PC-9 (cell line): ENCODE measurements at places on chromosomes 1 and 21. TPM values are rescaled to one million over a fixed set of nuclear protein-coding genes. Genes with fewer than 3 reads are reported as not detected.

GRCh38 chr1:245129319-245130240 lies 25.2 kb upstream of the KIF26B start:
- H3K36me3 ChIP-seq: no peaks in the 10 kb centered on the region
- peaks cover 85% of the 10 kb centered on the region for H3K27me3 ChIP-seq
- DNase-seq: no peak
- no peak overlapping the region for H3K4me3 ChIP-seq

The DNM3 gene
- 0.78 and 1.7 TPM in 2 replicates for total RNA-seq

The CFAP141 gene
- total RNA-seq: not detected in 2 replicates

- H3K27me3 ChIP-seq: no peaks in the 10 kb centered on the region
- H3K4me1 ChIP-seq: no peaks in the 10 kb centered on the region
- H3K4me3 ChIP-seq: no peak overlapping the region
- no peaks in the 10 kb centered on the region for H3K36me3 ChIP-seq
- no peak for DNase-seq
Observed at GRCh38 chr1:171460018-171460620, 25.2 kb upstream of the PRRC2C start.

GRCh38 chr1:240033406-240033805 lies 58.3 kb upstream of the FMN2 start:
- no peaks in the 10 kb centered on the region for H3K4me1 ChIP-seq
- no peak overlapping the region for H3K27ac ChIP-seq
- H3K27me3 ChIP-seq: 0 out of 2 replicates have a peak, but pooled peaks cover 11% of the 10 kb centered on the region
- H3K4me3 ChIP-seq: no peak overlapping the region

The HPCAL4 gene
- total RNA-seq: 0.07 TPM in 1 of 2 replicates, not detected in the other

DNA sequence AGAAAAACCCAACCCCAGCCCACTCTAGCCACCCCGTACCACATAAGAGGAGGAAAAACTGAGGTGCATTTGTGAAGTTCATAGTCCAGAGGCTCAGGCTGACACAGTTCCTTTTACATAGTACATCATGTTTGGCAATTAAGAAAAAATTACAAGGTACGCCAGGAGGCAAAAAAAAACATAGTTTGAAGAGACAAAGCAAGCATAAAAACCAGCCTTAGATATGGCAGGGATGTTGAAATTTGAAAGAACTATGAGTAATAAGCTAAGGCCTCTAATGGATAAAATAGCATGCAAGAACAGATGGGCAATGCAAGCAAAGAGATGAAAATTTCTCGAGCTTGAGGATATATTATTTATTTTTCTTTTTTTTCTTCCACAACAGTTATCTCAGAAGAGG lies 31.9 kb downstream of the MIXL1 start:
- no peak overlapping the region for H3K27ac ChIP-seq
- no peak for DNase-seq
- no peaks in the 10 kb centered on the region for H3K4me1 ChIP-seq
- H3K36me3 ChIP-seq: peaks cover 5% of the 10 kb centered on the region; the same call in 1 of the 2 replicates
- no peaks in the 10 kb centered on the region for H3K27me3 ChIP-seq
- H3K4me3 ChIP-seq: no peak overlapping the region

- no peaks in the 10 kb centered on the region for H3K36me3 ChIP-seq
- no peak overlapping the region for H3K4me3 ChIP-seq
- no peak for DNase-seq
Observed at GRCh38 chr1:68255301-68255700, 23.0 kb upstream of the WLS start.

The SLC35F3 gene
- 6.1 and 6.4 TPM in 2 replicates for total RNA-seq

The TSTD1 gene
- total RNA-seq: 51.4 and 70.8 TPM in 2 replicates

DNA sequence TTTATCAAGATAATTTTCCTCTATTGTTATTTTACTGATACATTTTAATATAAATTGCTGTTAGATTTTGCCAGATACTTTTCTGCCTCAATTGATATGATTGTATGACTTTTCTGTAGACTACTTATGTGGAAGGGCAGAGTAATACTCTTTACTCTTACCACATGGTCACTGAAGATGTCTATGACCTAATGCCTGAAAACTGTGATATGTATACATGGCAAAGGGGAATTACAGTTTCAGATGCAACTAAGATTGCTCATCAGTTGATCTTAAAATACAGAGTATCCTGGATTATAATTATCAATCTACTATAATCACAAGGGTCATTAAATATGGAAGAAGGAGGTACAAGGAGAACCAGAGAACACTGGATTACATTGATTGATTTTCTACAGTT lies 1528.0 kb downstream of the BRINP3 start:
- H3K4me1 ChIP-seq: no peaks in the 10 kb centered on the region
- DNase-seq: no peak
- H3K27me3 ChIP-seq: no peaks in the 10 kb centered on the region

The ATP1A2 gene
- 1.1 TPM in 2 replicates for total RNA-seq

DNA sequence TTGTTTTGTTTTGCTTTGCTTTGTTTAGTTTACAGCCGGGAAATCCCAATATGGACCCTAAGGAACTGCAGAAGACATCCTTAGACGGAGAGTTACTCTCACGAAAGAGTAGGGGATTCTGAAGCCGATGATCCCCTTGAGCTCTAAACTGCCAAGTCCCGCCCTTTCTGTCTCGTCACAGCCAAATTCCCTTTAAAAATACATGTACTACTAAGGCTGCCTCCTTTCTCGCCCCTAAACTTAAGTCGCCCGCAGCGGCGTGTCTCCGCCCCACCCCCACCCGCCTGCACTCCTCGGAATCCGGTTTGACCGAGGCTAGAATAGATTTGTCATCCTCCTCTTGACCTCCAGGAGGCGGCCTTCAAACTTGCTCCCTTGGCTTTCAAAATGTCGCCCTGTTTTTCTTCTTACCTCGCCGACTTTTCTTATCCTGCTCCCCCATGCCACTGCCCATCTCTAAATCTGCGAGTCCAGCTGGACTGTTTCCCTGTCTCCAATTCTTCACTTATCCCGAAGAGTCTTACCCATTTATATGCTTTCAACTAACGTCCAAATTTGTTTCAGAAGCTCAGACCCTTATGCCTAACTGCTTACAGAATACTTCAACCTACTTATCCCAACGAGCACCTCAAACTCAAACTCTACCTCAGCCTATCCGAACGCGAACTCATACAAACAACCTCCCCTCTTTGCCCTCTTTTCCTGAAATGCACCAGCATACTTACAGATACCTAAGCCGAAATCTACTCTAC lies 10.9 kb upstream of the BOLA1 start:
- peak overlapping the region; percentile 97 for H3K27ac ChIP-seq
- DNase-seq: peak; percentile 73
- H3K4me1 ChIP-seq: peaks cover 27% of the 10 kb centered on the region
- no peaks in the 10 kb centered on the region for H3K27me3 ChIP-seq

The GNAT2 gene
- 0.52 and 0.63 TPM in 2 replicates for total RNA-seq

DNA sequence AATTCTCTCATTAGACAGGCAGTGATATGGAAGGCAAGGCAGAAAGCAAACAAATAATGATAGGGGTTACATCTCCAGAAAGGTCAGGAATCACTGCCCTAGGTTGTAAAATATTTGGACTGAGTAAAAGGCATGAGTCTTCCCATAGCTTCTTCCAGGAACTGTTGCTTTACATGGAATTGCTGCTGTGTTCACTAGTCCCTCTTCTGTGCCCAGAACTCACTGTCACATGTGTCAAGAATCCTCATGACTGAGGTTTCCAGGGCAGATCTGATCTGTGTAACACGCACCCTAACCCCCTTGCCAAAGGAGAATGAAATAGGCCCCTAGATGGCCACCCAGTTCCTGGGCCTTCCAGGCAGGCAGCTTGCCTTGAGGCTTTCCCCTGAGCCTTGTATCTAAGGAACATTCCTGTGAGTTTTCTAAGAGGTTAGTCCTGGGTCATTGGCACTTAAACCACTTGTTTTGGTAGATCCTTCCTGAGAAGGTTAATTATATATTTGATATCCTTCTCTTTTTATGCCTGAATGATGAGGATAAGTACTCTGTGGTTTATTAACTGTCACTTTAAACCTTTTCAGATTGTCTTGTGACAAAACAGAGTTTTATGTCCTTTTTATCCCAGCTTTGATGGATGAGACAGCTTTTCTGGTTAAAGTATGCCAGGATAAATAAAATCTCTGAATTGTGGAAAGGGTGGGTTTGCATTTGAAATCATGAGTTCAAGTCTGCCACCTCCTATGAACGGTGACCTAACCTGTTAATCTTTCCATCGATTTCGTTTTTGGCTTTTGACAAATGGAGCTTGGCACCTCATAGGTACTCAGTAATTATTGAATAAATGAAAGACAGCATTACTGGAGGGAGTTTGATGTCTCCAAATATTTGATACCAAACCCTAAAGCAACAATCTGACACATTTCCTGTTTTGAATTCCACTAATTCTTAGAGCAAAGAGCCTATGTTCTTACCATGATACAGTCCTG lies 163.3 kb downstream of the DHRS3 start:
- H3K27me3 ChIP-seq: no peaks in the 10 kb centered on the region
- DNase-seq: peak; percentile 81
- no peak overlapping the region for H3K4me3 ChIP-seq
- H3K4me1 ChIP-seq: peaks cover 42% of the 10 kb centered on the region

The CFHR5 gene
- total RNA-seq: not detected in 2 replicates

DNA sequence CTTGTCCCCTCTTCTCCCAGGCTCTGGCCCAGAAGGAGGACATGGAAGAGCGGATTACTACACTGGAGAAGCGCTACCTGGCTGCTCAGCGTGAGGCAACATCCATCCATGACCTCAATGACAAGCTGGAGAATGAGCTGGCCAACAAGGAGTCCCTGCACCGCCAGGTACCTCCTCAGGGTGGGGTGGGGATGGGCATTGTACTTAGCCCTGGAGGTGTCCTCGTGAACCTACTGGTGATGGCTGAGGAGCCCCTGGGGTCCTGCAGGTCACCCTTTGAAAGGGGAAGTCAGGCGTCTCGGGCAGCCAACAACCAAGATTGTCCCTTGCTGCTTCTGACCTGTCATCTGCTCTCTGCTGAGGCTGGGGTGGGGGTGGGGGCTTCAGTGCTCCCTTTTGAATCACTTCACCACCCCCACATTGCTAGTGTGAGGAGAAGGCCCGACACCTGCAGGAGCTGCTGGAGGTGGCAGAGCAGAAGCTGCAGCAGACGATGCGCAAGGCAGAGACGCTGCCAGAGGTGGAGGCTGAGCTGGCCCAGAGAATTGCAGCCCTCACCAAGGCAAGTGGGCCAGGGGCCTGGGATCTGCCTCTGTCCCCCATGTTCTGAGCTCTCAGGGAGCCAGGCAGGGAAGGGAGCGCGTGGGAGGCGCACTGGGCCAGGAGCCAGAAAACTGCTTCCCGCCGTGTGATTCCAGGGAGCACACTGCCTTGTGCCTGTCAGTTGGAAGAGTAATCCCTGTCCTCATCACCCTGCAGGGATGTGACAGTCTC lies 19.7 kb downstream of the PPFIA4 start:
- H3K4me1 ChIP-seq: 0 out of 2 replicates have a peak, but pooled peaks cover 4% of the 10 kb centered on the region
- no peaks in the 10 kb centered on the region for H3K36me3 ChIP-seq
- no peak overlapping the region for H3K4me3 ChIP-seq
- DNase-seq: no peak
- H3K27ac ChIP-seq: no peak overlapping the region

DNA sequence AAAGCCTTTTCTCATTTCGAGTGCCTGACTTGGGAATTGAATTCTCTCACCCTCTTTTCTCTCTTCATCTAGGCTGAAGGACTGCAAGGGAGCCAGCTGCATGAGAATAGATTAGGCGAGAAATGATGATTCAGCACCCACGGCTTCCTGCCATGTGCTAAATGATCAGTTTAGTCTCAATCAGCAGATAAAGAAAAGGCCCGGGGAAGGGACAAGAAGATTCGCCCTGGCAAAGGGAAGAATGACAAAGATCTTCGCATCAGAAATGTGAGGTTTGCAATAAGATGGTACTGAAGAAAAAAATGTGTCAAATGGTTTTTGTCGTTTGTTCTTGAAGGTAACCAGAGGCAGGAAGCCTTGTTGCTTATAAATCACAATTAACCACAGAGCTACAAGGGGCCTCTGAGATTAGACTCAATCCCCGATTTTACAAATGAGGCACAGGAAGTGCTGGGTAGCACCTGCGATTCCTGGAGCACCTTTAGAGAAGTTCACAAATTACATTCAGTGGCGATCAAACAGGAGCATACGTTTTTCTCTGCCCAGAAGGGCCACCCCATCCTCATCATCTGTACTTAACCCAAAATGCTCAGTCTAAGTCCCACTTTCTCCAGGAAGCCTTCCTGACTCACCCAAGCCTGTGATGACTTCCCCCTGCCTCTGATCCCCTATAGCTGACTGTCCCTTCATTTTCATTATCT lies 183.4 kb downstream of the ZNF281 start:
- no peak overlapping the region for H3K4me3 ChIP-seq
- no peaks in the 10 kb centered on the region for H3K4me1 ChIP-seq
- no peak for DNase-seq
- H3K27ac ChIP-seq: no peak overlapping the region

DNA sequence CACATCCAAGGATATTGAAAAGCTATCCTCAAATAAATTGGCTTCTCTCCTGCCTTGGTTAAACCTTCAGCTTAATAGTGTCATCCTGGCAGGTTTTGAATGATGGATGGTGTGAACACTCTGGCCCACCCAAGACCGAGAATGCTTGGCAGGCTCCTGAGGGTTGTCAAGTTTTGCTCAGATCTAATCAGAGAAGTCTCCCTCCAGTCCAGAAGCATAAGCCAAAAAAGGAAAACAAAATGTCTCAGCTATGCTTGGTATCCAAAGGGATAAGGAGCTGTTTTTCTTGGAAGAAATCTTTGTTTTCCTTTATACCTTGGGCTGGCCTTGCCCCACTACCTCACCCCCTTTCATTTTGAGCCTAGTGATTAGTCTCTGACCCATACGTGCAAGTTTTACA lies 172.7 kb downstream of the CRB1 start:
- no peak for DNase-seq
- H3K36me3 ChIP-seq: no peaks in the 10 kb centered on the region
- no peak overlapping the region for H3K27ac ChIP-seq
- no peaks in the 10 kb centered on the region for H3K27me3 ChIP-seq
- no peak overlapping the region for H3K4me3 ChIP-seq

DNA sequence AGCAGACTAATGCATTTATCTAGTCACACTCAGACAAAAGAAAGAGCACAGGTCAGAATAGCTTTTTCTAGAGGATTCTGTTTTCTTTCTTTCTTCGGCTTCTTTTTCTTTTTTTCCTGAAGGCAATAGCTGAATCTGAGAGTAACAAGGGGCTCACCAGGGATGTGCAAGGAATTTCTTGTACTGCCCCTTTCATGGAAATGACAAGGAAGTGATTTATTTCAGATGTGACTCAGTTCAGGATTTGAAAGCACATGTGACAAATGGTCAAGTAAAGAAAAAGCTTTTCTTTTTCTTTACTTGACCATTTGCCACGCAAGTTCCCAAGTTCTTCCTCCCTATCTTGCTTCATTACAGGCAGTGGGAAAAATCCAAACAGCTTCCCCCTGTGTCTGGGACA lies 202.0 kb downstream of the GABPA start:
- H3K4me3 ChIP-seq: no peak overlapping the region
- H3K27me3 ChIP-seq: no peaks in the 10 kb centered on the region
- no peak for DNase-seq
- H3K27ac ChIP-seq: no peak overlapping the region
- H3K36me3 ChIP-seq: no peaks in the 10 kb centered on the region

The NCAM2 gene
- total RNA-seq: not detected in 2 replicates

DNA sequence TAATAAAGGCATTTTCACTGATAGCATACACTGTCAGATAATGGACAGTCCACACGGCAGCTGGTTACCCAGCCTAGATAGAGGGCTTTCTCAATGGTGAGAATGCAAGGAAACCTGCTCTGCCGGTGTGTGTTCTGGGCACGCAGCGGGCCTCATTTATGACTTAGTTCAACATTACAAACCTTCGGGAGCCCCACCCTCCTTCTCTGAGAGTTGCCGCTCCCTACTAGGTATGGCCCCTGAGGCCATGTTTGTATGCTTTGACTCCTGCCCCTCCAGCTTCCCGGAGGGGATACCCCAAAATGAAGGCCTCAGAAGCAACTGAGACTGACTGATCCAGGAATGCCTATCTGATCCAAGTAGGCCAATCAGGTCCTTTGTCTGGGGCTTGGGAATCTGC lies 17.2 kb upstream of the FABP3 start:
- no peaks in the 10 kb centered on the region for H3K36me3 ChIP-seq
- peaks cover 20% of the 10 kb centered on the region for H3K4me1 ChIP-seq
- H3K27me3 ChIP-seq: no peaks in the 10 kb centered on the region
- DNase-seq: peak; percentile 90
- peak overlapping the region; percentile 79 for H3K27ac ChIP-seq
